ENCODE measurements at places on chromosomes 3 and 15.

- no peak for DNase-seq
Observed at GRCh38 chr3:124486324-124486723, 243.9 kb upstream of the UMPS start.

DNA sequence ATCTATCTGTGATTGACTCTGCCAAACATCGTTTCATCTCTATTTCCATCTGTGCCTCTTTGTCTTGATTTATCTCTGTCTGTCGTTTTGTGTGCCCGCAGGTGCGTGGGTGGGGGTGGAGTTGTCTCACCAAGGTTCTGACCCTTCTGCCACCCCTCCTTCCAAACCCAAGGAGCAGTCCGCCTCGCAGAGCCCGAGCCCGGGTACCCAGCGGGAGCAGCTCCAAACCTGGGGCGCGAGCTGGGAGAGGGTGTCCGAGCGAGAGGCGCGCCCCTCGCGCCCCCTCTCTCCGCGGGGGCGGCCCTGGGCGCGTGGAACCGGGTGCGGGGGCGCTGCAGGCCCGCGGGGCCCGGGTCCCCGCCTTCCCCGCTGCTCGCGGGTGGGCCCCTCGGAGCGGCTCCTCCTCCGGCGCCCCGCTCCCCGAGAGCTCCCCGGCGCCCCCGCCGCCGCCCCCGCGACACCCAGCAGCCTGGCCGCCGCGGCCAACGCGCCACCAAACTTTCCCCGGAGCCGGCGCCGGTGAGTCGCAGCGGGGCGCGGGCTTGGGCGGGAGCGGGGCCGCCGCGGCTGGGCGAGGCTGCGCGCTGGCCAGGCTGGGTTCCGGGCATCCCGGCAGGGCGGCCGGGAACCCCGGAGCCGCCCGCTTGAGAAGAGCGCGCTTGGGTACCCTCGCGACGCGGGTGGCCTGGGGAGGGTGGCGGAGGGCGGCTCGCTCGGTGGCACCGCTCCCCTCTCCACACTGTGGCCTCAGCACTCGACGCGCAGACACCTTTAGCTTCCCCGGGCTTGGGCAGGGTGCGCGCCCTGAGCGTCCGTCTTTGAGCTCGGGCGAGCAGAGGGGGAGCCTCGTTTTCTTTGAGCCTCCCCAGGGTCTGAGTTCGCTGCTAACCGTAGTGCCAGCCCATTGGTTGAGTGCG is at the start of gene HRH1:
HRH1 (plus strand) TSS at position 458 of the 917 bp plus-strand sequence. CDS start 104,545 bp downstream, outside the sequence.
- DNase-seq, result no peak

GRCh38 chr3:69901802-69902201 is 97.7 kb upstream of the SAMMSON start:
- DNase-seq, result no peak

GRCh38 chr15:81893182-81893835 is 152.5 kb downstream of the MEX3B start:
- DNase-seq, result no peak

- DNase-seq, result no peak
Observed at GRCh38 chr3:62667714-62668113, 207.5 kb downstream of the CADPS start.

- no peak for DNase-seq
Observed at GRCh38 chr15:89130201-89130600, 41.9 kb downstream of the ABHD2 start.

DNA sequence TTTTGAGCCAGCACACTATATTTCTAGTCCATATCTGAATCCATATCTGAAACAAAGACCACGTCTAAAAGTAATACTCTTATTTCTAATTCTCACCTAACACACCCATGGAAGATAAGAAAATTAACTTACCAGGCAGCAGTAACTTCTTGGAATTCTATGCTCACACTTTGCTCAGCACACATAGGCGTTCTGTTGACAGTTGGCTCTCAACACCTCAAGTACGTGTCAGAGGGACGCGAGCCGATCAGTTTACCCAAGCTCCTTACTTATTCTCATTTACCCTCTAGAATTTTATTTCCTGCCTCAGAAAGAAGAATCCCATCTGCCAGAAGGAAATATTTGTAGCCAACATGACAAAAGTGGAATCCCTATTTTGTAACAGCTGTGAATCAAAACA is 911.9 kb downstream of the FHIT start:
- DNase-seq, result no peak

DNA sequence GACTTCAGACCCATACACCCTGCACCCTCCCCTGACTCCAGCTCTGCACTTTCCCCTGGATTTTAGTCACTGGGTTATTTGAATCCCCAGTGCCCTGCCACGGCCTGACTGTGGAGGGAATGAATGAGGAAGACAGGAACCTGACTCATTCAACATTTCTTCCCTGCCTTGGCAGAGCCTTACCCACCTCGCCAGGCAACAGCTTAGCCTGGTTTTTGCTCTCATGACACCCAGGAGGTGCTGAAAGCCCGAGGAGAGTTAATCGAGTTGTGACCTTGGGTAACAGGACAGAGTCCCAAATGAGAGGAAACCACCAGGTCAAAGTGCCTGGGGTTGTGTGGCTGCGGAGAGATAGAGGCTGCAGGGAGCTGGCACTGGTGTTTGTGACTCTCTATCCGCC is 128.3 kb downstream of the SMAD6 start:
- DNase-seq, result no peak

GRCh38 chr15:68463444-68463843 is 31.5 kb upstream of the ITGA11 start:
- no peak for DNase-seq

GRCh38 chr3:47394140-47394870 is 13.5 kb downstream of the PTPN23 start:
- DNase-seq, result no peak

Data from NCI-H187 treated with DMSO at 0.1 percent for 48 hours (cell line).